ENCODE measurements at places on chromosomes 1 and 21.
A peak's percentile ranks its signal among the peaks of the same experiment; 100 is the strongest.

GRCh38 chr1:84899969-84900368, 7.0 kb upstream of the LPAR3 start:
- no peak for DNase-seq

DNA sequence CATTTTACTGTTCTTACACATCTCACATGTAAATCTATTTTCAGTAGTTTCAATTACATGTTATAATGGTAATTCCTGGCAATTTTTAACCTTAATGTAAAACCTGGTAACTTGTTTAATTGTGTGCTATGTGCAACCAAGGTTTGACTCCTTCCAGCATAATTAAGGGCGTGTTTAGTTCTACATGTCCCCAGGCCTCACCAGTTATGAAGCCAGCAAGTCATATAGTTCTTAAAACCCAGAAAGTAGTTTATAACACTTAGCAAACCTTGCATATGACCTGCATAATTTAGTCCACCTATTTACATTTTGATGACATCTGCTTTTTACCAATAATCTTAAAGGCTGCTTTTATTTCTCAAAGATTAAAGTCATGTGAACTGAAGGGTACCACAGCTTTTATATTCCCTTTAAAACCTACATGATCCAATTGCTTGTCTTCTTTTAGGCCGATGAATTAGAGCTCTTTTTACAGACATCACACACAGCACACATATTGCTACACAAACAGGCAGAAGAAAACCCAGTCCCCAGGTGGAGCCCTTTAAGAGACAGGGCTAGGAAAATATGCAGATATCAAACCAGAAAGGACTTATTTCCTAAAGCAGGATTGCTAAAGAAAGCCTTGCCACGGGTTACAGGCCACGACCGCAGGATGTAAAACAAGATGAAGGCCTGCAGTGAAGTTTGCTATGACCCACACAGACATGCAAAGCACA, 23.2 kb upstream of the SYCP1 start:
- no peak for DNase-seq

- DNase-seq = no peak
These were observed 377.8 kb upstream of the RUNX1 start for GRCh38 chr21:35426897-35427296.

DNA sequence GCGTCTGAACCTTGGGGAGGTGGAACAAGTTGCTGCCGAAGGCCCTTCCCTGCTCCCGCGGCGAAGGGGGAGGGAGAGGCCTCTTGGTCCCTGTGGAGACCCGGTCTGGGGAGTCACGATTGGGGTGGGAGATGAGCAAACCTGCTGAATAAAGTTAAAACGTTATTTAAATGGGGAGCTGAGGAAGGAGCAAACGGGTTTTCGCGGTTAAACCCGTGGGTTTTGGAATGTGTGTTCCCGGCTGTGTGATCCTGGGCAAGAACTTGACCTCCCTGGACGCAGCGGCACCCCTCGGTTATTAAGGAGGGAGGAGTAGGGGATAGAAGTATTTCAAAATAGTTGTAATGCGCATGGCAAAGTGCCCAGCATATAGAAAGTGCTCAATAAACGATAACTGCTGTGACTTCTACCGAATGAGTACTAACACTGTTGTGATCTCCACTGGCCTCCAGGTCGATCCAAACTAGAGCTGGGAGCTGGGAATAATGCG, 3.4 kb downstream of the FAM110D start:
- no peak for DNase-seq

- no peak for DNase-seq
These were observed 123.1 kb downstream of the AKT3 start for GRCh38 chr1:243726806-243727502.

- no peak for DNase-seq
These were observed 36.7 kb upstream of the SH3D21 start for GRCh38 chr1:36269408-36269838.

- no peak for DNase-seq
These were observed 1.1 kb upstream of the MRPL24 start for GRCh38 chr1:156742017-156742416.

DNA sequence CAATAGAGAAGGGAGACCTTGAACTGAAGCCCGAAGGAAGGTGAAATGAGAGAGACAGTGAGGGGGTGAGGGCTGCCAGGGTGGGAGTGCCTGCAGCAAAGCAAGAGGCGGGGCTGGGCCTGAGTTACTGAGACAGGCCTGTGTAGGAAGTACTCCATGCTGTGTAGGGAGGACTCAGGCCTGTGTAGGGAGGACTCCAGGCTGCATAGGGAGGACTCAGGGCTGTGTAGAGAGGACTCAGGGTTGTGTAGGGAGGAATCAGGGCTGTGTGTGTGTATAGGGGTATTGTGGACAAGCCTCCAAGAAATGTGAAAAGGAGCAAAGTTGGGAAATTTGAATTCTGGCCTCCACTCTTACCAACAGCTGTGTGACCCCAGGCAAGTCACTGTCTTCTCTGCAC, 133.8 kb upstream of the CACNA1E start:
- no peak for DNase-seq

GRCh38 chr1:93680076-93680419, 1.6 kb downstream of the BCAR3 start:
- no peak for DNase-seq

- no peak for DNase-seq
These were observed 22.1 kb downstream of the EDARADD start for GRCh38 chr1:236416165-236416564.

DNA sequence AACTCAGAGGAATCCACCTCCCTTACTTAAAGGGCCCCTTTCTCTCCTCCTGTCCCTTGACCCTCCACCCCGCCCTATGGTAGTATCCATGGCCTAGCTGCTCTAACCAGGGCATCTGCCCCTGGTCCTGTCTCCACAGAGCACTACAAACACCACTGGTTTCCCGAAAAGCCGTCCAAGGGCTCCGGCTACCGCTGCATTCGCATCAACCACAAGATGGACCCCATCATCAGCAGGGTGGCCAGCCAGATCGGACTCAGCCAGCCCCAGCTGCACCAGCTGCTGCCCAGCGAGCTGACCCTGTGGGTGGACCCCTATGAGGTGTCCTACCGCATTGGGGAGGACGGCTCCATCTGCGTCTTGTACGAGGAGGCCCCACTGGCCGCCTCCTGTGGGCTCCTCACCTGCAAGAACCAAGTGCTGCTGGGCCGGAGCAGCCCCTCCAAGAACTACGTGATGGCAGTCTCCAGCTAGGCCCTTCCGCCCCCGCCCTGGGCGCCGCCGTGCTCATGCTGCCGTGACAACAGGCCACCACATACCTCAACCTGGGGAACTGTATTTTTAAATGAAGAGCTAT, 1.7 kb downstream of the BTG2 start:
- no peak for DNase-seq

DNA sequence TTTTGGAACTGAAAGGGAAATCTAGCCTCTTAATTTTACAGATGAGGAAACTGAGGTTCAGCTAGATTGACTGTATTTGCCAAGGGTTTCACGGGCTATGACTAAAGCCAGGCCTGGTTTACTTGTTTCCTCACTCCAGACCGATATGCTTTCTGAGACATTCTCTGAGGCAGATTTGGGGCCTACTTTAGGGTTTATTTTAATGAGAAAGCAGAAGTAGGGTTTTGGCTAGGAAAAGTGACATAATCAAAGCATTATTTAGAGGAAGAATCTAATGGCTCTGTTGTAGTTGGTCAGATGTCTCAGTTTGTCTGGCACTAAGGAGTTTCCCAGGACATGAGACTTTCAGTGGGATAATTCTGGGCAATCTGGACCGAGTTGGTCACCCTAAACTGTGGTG, 1.5 kb upstream of the RPTN start:
- no peak for DNase-seq

GRCh38 chr1:243269461-243269801, 13.6 kb downstream of the SDCCAG8 start:
- DNase-seq = peak; percentile 54

GRCh38 chr1:204685236-204686006, at the start of gene LRRN2:
LRRN2 (minus strand) TSS chr1:204685738; CDS start chr1:204619992, 65,746 bp downstream.
- DNase-seq = no peak

DNA sequence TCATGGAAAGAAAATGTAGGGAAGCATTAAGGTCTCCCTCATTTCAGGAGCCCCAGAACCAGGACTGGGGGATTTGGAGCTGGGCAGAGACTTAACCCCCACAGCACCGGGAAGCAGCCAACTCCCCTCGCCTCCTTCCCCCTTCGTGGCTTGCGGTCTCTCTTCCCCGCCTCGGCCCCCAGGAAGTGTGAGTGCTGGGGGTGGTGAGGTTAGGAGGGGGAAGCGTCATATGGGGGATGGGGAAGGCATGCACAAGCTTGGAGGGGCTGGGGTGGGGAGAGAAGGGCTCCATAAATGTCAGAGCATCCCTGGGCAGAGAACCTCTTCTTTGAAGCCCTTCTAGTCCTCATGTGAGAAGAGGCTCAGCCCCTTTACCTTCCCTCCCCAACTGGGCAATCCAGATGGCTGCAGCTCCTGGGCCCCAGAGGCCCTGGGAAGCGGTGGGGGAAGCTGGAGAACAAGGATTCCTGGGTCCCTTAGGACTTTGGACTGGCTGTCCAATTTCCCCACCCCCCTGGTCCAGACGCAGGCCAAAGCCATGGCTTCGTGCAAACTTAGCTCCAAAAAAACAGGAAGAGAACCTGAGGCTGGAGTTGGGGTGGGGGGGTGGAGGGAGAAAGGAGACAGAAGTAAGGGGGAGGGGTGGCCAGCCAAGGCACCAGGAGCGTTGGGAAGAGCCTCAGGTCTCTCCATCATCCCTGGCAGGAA, 7.8 kb downstream of the ZBTB7B start:
- DNase-seq = no peak

DNA sequence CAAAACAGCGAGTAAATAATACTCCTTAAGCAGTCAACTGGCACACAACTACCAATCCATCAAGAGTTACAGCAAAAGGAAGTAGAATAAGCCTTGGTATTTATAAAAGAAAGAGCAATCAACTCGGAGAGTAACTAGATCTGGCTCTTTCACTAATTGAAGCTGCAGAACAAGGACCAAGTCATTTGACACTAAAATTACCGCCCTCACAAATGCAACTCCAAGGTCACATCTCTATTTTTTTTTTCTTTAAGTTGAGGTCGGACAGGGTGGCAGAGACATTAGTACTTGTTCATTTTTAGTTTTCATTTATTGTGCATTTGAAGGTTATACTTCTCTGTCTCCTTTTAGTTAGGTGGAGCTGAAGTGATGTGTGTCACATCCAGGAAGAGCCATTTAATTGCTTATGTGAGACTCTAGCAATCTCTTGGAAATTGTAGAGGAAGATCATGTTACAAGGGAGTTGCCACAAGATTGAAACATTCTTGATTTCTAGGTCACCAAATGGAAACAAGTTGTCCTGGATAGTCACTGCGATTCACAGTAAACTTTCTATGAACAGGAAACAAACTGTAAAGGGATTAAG, 138.1 kb upstream of the ADAMTS5 start:
- DNase-seq = no peak

DNA sequence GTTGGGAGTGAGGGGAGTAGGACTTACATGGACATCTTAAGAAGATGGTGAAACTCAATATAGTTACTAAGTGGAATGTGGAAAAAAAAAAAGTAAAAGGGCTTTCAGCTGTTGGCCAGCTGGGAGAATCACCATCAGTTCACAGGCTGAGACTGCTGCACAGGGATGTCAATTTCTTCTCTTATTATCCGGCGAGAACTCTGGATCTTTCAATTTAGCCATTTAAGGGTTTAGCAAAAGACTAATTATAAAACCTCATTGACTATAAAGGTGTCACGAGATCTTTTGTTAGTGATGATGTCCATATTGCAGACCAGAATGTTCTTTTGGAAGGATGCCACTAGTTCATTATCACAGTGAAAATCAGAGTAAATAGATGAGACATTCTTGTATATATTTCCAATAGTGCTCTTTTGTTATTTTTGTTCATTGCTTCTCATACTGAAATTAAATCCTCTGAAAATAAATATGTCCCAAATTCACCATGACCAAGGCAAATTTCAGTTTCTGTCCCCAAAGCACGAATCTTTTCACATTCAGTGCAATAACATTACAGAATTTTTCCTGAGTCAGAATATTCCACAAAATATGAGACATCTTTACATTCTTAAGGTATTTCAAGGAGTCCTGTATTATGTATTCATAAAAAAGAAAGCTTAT, 266.1 kb downstream of the DNM3 start:
- DNase-seq = no peak

DNA sequence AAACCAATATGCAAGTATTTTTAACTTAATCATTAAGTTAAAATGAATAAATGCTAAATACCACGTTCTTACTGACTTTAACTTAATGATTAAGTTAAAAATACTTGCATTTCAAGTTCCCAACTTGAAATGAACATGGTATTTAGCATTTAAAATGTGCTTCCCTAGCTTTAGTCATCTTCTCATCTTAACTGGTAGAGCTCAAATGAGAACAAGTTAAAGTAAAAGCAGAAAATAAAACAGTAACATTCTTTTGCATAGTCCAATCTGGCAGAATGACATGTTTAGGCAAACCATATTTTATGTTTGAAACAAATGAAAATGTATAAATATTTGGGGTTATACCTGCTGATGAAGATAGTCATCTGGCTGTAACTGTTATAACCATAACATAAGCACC, 186.0 kb downstream of the APP start:
- no peak for DNase-seq

GRCh38 chr21:44485254-44485793, 30.0 kb downstream of the LRRC3 start:
- DNase-seq = peak; percentile 40

- no peak for DNase-seq
These were observed 2.5 kb upstream of the TRIM67 start for GRCh38 chr1:231159202-231159962.

- no peak for DNase-seq
These were observed 68.5 kb downstream of the GPR88 start for GRCh38 chr1:100606438-100606837.

DNA sequence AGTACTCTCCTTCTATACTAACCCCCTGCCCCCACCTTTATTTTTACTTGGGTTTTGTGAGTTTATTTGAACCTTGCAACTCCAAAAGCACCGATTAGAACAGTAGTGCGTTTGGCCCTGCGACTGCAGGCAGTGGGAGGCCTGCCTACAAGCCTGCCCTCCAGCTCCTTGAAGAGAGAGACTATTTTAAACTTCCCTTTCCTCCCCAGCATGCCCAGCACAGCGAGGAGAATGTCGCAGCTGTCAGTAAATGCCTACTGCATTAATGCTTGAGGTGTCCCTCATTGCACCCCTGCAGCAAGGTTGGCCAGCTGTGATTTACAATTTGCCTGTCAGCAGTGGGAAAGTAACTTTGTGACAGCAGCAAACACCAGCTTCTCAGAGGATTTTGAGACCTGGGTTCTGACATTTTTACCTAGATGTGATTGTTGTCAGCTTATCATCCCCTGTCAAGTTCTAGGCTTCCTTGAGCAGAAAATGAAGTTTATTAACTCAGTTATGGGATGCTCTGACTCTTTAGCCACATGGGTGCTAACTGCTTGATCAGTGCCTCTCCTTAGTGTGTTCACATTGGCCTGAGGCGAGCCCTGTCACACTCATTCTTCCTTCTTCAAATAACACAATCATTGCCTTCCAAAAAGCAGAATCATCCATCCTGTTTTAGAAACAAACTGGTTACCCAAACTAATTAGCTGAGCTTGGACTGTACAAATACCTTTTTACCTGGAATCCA, 170.6 kb downstream of the PDE4B start:
- DNase-seq = no peak

All from NCI-H526 treated with DMSO at 0.1 percent for 48 hours (cell line).